ENCODE measurements at places on chromosomes 12 and 14.

DNA sequence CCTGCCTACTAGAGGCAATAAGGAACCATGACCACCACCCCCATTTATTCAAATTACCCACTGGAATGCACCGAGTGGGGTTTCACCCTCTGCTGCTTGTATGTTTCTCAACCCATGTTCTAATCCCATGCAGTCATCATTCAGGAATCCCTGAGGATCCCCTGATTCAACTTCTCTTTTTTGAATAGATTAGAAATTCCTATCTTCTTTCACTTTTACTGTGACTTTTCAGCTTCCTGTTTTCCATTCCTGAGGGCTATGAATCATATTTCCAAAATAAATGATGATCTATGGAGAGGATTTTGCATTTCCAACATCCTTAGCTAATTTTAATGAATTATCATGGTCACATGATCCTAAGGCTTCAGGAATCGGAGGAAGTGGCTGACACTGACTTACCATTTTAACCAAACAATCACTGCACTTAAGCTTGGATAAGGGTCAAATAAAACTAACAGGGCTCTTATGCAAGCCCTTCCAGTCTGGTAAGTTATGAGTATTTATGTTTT is 19.4 kb upstream of the P2RX4 start:
- no peak for DNase-seq

GRCh38 chr12:103652808-103653207 is 65.7 kb downstream of the STAB2 start:
- no peak for DNase-seq

- DNase-seq = peak; percentile 8
Observed at GRCh38 chr12:71671816-71672215, 7.7 kb downstream of the THAP2 start.

- no peak for DNase-seq
Observed at GRCh38 chr14:64910847-64911495, 3.3 kb upstream of the CHURC1 start.

GRCh38 chr12:92029136-92029535 is 116.5 kb downstream of the BTG1 start:
- no peak for DNase-seq

DNA sequence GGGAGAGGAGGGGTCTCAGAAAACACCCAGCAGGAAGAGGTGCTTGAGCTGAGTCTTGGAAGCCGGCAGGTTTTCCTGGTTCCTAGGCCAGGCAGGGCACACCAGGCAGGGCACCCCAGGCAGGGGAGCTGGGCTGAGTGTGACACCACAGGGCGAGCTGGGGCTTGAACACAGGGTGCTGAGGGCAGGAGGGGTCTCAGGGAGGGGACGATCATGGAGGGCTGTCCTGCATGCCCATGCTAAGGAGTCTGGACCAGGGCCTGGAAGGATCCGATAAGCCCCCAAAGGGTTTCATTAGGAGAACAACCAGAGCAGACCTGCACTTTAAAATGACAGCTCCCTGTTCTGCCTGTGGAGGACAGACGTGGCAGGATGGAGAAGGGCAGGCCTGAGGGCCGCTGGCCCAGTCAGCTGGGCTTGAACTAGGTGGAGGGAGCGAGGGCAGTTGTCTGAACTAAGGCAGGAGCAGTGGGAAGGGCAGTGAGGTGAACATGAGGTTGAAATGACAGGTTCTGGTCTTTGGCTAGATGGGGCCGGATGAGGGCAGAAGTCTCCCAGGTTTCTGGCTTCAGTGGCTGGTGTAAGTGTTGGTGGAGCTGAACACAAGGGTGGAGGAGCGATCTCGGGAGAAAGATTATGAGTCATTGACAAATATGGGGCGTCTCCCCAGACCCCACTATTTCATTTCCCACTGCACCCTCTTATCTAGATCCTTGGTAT is 171.0 kb upstream of the PZP start:
- DNase-seq = no peak

- DNase-seq = no peak
Observed at GRCh38 chr12:11827091-11828061, 177.9 kb downstream of the ETV6 start.

DNA sequence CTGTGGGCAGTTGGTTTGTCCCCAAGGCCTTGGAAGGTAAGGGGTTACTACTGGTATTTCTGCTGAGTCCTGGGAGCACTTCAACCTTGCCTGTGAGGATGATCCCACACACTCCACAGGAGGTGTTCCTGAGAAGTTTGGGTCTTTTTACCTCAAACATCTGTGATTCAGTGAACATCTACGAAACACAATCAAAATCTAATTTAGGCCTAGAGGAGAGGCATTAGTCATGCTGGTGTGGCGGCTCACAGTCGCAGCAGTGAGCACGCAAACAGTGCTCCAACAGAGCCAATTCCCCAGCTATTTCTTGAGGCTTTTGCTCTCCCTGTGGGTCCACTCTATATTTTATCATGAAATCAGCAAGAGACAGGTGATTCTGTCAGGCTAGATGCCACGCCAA is 107.6 kb downstream of the APAF1 start:
- no peak for DNase-seq

GRCh38 chr12:118377884-118378470 is 1.6 kb downstream of the SUDS3 start:
- DNase-seq = peak; percentile 80

GRCh38 chr14:99179946-99180345 is 92.1 kb downstream of the BCL11B start:
- DNase-seq = no peak
